ENCODE measurements at places on chromosomes 5 and 9. TPM values are rescaled to one million over a fixed set of nuclear protein-coding genes. Genes with fewer than 3 reads are reported as not detected.

PCDHB14 gene
- total RNA-seq: 3.4 TPM

CDH18 gene
- 0.78 TPM for total RNA-seq

ANKRD33B gene
- 3.9 TPM for total RNA-seq

RNF183 gene
- total RNA-seq: not detected

GAS1 gene
- 37.6 TPM for total RNA-seq
